ENCODE measurements at places on chromosomes 2 and 18.

DNA sequence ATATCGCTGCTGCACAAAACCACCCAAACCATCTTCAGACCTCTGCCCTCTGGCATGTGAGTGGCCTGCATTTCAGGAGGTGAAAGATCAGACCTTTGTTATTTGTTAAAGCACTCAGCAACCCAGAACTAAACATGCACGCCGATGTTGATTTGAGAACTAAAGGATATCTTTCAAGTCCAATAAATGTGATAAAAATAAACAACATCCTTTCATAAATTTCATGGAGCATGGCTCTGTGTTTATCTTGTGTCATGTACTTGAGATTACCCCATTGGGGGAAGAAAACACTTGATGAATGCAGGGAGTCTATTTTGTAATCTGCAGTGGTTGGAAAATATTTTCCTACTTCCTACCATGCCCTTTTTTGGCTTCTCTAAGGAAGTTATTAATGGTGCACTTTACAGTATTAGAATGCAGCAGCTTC is 70.8 kb upstream of the GATA6 start:
- H3K4me3 ChIP-seq: no peak overlapping the region
- no peak overlapping the region for H3K27ac ChIP-seq
- peaks cover 4% of the 10 kb centered on the region for H3K4me1 ChIP-seq
- H3K36me3 ChIP-seq: no peaks in the 10 kb centered on the region
- no peaks in the 10 kb centered on the region for H3K27me3 ChIP-seq

- no peaks in the 10 kb centered on the region for H3K36me3 ChIP-seq
- no peaks in the 10 kb centered on the region for H3K27me3 ChIP-seq
- no peak for DNase-seq
- H3K27ac ChIP-seq: no peak overlapping the region
Observed at GRCh38 chr2:6748406-6749067, 117.2 kb downstream of the CMPK2 start.

DNA sequence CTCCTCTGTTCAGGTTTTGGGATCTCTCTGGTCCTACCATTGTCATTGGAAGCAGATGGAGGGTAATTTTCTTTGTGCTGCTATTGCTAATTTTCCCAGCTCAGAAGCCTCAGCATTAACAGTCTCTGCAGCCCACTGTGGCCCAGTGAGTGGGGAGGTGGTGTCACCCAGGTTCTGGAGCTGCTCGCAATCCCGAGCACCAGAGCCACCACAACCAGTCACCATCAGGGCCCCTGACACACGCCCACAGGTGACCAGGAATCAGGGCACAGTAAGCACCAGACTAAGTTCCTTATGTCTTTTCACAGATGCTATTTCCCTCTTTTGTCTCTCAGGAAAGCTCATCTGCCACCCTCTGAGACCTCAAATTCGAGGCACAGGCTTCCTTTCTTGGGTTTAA is 87.9 kb downstream of the SEPTIN10 start:
- H3K27ac ChIP-seq: no peak overlapping the region
- H3K4me1 ChIP-seq: peaks cover 8% of the 10 kb centered on the region
- no peaks in the 10 kb centered on the region for H3K36me3 ChIP-seq
- H3K4me3 ChIP-seq: no peak overlapping the region

GRCh38 chr2:84849271-84849952 is 31.5 kb downstream of the TRABD2A start:
- H3K4me1 ChIP-seq: no peaks in the 10 kb centered on the region
- H3K27ac ChIP-seq: no peak overlapping the region
- H3K36me3 ChIP-seq: no peaks in the 10 kb centered on the region
- no peak for DNase-seq
- H3K4me3 ChIP-seq: no peak overlapping the region

- H3K36me3 ChIP-seq: no peaks in the 10 kb centered on the region
- DNase-seq: no peak
- no peak overlapping the region for H3K4me3 ChIP-seq
- H3K27ac ChIP-seq: no peak overlapping the region
- H3K4me1 ChIP-seq: no peaks in the 10 kb centered on the region
- no peaks in the 10 kb centered on the region for H3K27me3 ChIP-seq
Observed at GRCh38 chr2:227818675-227819397, 5.2 kb downstream of the CCL20 start.

DNA sequence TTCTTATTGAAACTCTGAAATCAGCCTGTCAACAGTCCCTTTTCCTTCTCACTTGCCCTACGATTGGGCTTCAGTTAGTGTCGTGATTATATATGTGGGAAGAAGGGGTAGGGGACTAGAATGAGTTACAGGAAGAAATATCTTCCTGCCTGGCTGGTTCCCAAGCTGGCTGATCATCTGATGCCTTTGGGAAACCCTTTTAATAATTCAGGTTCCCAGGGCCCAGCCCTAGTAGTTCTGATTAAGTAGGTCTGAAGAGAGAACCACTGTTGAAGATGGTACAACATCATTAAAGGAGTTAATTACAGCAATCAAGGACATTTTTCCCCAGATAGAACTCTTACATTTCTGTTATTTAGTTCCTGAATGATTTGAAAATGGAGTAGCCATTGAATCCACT is 110.1 kb upstream of the EML6 start:
- peaks cover 7% of the 10 kb centered on the region for H3K4me1 ChIP-seq
- no peak overlapping the region for H3K4me3 ChIP-seq
